ENCODE measurements at places on chromosomes 3 and 15.

- no peak for DNase-seq
Observed at GRCh38 chr3:38601956-38602550, 47.4 kb downstream of the SCN5A start.

- no peak for DNase-seq
Observed at GRCh38 chr3:4724051-4724629, 231.0 kb downstream of the ITPR1 start.

DNA sequence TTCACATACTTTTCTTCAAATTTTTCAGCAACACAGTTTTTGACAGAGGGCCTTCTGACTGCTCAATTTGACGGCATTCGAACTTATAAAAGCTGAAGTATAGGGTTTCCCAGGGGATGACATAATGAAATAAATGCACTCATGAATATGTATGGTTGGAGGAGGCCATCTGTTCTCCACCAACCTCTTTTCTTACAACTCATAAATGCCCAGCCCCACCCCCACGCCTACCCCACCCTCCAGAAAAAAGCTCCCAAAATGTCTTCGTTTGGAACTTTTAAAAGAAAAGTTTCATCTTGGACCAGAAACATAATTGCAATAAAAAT, 211.6 kb upstream of the LRRN1 start:
- no peak for DNase-seq

GRCh38 chr15:91227766-91228165, 127.7 kb downstream of the SV2B start:
- DNase-seq, result no peak

DNA sequence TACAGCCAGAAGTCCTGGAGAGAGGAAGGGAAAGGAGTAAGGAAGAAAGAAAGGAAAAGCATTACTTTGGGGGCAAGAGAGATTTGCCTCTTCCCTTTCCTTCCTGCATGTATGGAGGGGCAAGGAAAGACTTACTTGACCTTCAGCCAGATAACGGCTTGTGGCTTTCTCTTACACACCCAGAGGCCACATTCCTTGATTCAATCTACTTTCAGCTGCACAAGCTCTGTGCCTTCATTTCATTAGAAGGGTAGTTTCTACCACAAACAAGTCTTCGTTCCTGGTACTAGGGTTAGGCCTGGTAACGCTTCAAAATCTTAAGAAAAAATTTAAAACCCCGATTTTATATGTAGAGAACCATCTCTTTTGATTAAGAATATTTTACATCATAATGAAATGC, 835.9 kb downstream of the TUSC7 start:
- DNase-seq, result no peak

DNA sequence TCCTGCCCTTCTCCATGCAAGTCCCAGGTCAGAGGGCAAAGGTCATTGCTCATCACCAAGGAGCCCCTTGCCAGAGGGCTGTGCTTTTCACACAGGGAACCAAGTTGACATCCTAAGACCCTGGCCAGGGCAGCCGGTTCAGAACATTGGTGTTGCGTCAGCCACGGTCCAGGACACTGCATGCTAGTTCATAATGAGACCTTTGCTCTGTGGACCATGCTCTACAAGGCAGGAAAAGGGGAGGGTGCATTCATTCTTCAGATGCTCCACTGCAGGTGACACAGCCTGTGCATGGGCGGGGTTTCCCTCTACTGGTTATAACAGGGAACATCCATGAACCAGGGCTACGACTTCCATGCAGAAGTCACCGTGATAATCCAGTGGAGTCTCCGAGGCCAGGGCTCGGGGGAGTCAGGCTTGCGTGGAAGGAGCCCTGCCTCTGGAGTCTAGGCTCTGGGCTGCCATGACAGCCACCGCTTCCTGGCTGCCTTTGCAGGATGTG, 81.6 kb downstream of the OCA2 start:
- DNase-seq, result peak; percentile 14

DNA sequence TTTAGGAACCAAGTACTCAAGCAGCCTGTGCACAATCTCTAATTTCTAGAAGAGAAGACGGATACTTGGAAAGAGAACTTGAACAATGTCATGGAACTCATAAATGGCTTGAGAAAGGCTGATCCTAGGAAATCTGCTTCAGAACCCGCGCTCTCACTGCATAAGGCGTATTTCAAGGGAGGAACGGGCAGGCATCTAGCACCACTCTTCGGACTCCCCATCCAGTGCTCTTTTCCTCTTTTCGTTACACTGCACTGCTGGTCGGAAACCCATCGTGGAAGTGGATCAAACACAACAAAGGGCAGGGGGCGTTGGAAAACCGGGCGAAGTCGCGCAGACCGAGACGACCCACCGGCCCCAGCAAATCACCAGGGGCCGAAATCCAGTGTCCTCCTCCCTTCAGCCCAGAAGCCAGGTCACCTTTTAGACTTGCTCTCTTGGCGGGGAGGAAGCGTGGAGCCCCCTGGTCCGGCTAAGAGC, 539 bp upstream of the TLNRD1 start:
- DNase-seq, result no peak

DNA sequence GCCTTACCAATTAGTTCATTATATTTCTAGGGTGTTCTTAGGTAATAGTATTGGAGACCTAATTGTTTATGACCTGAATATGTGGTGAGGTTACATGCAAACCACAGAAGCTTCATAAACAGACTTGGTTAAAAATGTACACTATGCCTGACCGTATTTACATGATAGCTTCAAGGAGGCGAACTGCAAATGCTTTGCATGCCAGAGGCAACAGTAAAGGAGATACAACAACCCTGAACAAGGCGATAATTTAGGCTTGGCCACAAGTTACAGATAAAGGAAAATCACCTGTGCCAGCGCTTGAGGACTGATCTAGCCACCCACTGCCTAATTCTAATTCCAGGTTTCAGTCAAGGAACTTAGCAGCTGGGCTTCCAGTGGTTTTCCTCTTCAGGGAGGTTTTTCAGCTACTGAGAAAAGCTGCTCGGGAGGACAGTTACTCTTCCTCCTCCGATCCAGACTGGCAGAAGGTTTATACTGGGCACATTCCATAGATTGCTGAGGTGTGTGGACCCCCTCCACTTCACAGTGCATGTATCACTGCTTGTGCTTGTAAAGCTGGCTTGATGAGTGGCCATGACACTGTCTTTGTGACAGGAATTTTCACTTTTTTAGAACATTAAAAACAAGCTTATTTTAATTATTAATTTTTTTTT, 95.6 kb downstream of the DHX36 start:
- DNase-seq, result peak; percentile 34

- no peak for DNase-seq
Observed at GRCh38 chr3:13451301-13451673, 28.8 kb upstream of the HDAC11 start.

- DNase-seq, result no peak
Observed at GRCh38 chr15:75989045-75989444, 23.2 kb downstream of the NRG4 start.

DNA sequence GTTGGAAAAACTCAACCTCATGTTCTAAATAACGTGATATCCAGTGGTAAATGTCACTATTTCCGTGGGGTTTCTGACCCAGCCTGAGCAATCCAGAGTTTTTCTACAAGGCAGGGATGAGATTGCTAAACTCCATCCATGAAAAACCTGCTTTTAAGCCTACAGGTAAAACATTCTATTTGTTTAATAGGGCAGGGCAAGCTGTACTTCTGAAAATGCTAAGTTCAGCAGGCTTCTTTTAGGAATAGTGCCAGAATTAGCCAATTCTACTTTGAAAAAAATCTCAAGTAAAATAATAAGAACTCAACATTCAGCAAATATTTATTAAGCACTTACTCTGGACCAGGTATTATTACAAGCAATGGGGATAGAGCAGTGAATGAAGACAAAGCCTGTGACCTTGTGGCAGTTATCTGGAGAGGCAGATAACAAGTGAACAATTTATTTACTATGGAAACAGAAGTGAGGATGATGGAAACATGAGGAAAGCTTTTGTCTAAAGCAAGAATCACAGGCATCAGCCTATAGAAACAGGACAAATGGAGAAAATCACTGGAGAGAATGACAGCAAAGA, 13.3 kb downstream of the RPSA start:
- DNase-seq, result no peak

DNA sequence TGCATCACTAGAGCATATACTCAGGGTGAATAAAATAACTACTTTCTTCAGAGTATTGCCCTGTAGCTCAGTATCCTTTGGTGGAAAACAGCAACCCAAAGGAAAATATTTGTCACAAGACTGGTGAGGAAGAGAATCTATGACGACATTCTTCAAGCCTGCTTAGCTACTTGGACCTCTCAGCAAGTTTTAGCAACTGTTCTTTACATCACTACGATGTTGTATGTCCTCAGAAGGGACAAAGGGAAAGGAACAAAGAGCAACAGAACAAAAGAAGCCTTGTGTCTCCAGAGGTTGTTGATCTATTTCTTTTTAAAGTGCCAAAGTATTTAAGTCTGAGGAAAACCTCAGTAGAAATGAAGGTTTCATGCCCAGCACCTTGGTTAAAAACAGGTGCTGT, 746.7 kb downstream of the NAALADL2 start:
- DNase-seq, result no peak

DNA sequence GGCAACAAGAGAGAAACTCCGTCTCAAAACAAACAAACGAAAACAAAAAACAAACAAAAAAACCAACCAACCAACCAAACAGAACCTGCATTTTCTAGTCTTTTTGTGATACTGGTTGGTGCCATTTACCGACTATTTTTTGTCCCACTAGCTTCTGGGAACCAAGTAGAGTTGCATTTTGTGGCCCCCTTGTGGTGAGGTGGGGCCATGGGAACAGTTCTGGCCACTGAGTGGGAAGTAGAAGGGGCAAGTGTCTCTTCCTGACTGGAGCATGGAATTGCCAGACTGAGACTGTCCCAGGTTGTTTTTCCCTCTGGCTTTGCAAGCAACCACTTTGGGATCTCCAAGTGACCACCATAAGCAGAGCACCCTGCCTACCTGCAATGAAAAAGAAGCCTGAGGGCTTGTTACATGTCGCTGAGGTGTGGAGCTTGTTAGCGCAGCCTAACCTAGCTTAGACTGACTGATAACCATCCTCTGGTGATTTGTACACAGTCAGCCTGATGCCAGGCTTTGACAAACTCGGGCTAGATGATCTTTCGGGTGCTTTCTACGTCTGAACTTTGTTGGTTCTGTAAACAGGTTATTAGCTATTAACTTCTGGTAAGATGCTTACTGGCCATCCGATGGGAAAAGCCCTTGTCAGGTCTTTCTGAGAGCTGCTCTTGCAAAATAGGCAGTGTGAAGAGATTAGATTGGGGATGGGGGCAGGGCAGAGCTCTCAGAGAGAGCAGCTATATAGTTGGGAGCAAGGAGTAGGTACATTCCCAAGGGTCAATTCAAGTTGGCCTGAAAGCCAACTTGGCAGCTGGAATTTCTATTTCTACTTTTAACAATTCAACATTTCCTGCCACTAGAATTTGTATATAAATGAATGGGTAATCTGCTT, 172.2 kb downstream of the SSR3 start:
- peak; percentile 59 for DNase-seq

DNA sequence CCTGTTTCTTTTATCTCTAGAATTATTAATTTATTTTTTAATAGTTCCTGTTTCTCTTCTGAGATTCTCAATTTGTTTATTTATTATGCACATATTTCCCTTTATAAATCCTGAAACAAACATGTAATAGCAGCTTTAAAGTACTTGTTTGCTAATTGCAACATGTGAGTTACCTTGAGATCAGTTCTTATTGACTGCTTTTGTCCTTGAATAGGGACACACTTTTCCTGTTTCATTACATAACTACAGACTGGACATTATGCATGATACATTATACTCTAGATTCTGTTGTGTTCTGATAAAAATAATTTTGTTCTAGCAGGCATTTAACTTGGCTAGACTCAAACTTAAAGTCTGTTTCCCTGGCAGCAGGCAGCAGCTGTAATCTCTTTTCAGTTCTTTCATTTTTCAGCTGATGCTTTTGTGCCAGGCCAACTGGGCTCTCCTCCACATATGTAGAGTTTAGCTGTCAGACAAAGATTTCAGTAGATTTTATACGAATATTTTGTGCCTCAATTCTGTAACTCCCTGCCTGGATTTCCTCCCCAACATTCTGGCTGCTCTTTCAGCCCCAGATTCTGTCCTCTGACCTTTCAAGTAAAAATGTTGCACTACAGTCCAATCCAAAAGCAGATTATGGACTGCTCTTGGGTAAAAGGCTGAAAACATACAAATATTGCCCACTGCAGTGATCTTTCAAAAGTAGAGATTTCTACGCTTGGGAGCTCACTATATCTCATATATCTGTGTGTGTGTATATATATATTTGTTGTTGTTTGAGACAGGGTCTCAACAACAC, 41.9 kb downstream of the PCOLCE2 start:
- DNase-seq, result no peak

DNA sequence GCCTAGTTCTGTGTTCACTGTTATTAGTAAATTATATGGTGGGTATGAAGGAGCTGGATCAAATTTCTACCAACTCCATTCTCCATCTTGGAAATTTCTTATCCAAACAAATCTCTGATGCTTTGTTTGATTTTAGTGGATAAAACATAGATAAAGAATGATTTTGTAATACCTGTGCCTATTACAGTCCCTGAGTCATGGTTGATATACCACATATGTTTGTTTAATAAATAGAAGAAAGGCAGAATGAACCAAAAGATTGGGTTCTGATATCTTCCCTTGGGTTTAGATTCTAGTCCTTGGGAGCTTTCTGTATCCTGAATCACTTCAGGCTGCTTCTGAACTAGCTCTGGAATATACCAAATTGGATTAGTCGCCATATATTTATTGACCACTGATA, 203.6 kb downstream of the PDCD6IP start:
- DNase-seq, result no peak

DNA sequence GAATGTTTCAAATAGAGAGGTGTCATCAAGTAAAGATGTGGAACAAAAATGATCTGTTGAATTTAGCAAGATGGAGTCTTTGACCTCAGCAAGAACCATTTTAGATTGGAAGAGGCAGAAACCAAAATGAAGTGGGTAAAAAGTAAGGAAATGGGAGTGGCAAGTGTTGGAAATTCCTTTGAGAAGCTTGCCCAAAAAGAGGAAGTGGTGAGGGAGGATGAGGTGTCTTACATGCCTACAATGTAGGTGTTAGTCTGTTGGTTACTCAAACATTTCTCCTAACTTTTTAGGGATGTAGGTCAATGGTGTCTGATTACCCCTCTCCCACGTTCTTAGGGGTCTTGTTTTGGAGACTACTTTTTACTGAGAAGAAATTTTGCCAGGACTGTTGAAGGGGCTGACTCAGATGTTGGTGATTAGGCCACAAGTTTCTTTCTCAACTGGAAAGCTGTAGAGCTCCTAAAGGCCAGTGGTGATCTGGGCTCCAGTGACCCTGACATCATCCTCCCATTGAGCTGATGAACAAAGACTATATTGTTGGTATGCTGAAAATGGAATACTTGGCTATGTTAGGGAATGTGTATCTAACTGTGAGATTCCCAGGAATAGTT, 5.1 kb downstream of the PPP2R3A start:
- DNase-seq, result no peak

- no peak for DNase-seq
Observed at GRCh38 chr3:115832265-115832664, 209.0 kb downstream of the GAP43 start.

All from ELF-1 (cell line).